ENCODE measurements at places on chromosomes 16 and 17.

DNA sequence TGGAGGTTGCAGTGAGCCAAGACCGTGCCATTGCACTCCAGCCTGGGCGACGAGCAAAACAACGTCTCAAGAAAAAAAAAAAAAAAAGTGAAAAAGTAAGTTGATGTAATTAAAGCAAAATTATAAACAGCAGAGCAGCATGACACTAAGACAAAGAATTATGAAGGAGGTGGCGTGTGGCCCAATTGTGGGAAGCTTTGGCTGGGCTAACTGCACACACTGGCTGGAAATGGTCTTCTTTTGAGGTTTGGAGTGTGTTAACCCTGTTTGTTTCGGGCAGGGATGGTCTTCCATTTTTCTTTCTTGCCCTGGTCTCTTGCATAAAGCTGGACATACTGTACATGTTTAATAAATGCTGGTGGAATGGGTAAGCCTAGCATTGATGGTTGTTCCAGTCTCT lies 54.8 kb downstream of the RAP1GAP2 start:
- no peak for DNase-seq

GRCh38 chr17:71338396-71338795 lies 782.4 kb upstream of the SOX9 start:
- DNase-seq = no peak

GRCh38 chr17:62630365-62631085 lies 3.1 kb downstream of the MRC2 start:
- no peak for DNase-seq

- DNase-seq = peak; percentile 19
These were observed 722 bp upstream of the SLC38A10 start for GRCh38 chr17:81295676-81296381.
